ENCODE measurements at places on chromosomes 12 and 14. TPM values are rescaled to one million over a fixed set of nuclear protein-coding genes. Genes with fewer than 3 reads are reported as not detected.

Gene TXNDC16
- total RNA-seq = 1.7 TPM

- no peak for DNase-seq
These were observed 107.8 kb downstream of the GCH1 start for GRCh38 chr14:54794796-54795195.

- peak; percentile 27 for DNase-seq
These were observed 598.8 kb downstream of the SLC16A7 start for GRCh38 chr12:60194678-60195077.

DNA sequence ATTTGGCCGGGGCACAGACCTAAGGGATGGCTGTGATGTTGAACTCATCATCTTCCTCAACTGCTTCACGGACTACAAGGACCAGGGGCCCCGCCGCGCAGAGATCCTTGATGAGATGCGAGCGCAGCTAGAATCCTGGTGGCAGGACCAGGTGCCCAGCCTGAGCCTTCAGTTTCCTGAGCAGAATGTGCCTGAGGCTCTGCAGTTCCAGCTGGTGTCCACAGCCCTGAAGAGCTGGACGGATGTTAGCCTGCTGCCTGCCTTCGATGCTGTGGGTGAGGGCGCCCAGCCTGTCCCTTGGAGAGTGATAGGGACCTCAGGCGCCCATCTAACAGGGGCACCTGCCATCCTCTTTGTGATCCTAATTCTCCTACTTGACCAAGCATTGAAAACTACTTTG, 12.4 kb downstream of the OAS3 start:
- DNase-seq = no peak

DNA sequence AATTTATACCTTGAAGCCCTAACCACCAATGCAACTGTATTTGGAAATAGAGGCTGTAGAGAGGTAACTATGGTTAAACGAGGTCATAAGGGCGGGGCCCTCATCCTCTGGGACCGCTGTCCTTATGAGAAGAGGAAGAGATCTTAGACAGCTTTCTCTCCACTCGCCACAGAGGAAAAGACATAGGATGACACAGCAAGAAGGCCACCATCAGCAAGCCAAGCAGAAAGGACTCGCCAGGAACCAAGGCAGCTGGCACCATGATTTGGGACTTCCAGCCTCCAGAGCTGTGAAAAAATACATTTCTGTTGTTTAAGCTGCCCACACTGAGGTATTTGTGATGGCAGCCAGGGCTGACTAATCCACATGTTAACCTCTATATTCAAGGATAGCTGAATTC, 30.4 kb upstream of the BCAT1 start:
- DNase-seq = no peak

- DNase-seq = no peak
These were observed 42.9 kb upstream of the NR2C1 start for GRCh38 chr12:95116341-95116740.

DNA sequence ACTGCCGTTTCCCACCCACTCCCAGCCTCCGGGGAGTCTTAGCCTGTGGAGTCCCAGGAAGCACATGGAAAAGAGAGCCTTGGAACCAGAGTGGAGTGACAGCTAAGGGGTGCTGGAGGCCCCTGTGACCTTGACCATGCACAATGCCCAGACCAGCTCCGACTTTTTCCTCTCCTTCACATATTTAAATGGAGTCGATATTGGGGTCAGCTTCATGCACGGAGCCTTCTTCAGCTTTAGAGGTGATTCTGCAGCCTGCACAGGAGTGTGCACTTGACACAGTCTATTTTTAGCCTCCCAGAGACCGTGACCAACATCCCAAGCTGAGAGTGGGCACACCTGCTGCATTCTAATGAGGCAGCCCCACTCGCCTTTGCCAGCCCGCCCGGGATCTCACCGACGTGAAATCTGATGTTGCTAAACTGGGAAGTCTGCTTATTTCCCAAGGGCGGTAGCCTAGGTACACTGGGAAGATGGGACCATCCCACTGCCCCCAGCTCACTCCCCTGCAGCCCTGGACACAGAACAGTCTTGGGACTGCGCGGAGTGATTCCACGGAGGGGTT, 47.5 kb downstream of the PRMT8 start:
- DNase-seq = no peak

DNA sequence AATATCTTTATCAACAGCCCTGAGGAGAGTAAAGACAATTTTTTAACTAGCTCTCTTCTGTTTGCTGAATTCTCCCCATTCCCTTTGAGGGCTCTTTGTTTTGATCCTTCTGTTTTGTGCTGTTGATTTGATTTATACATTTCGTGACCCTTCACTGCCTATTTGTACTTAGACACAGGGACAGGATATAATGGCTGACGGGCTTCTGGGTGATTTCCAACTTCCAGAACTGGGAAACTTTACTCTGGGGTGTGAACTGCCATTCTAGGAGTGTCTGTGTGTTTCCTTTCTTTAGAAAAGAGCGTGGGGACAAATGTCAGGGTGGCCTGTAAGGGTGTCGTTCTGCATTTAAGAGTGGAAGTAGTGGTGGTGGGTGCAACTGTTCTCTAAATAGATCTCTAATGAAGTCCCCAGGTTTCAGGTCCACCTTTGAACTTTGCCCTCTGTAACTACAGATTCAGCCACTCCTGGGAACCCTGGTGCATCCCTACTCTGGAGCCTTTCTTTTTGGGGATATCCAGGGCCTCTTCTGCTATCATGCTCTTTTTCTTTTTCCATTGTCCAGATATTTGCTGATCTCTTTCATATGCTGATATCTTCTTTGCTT, 22.3 kb upstream of the SSPN start:
- DNase-seq = no peak

DNA sequence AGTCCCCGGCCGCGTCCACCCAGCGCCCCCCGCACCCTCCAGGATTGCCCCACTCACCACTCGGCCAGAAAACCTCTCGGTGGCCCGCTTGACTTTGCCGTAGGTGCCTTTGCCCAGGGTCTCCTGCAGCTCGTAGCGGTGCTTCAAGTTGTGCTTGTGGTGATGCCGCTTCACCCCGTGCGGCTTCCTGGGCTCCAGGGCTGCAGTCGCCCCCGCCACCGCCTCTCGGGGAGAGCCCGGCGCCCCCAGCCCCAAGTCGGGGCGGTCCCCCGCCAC, 459 bp downstream of the NUAK1 start:
- DNase-seq = no peak

GRCh38 chr14:29664515-29664914, 263.1 kb downstream of the PRKD1 start:
- no peak for DNase-seq

All from astrocyte (in vitro differentiated cells and primary cell).